ENCODE measurements at places on chromosomes 11 and 22. TPM values are rescaled to one million over a fixed set of nuclear protein-coding genes. Genes with fewer than 3 reads are reported as not detected.

DNA sequence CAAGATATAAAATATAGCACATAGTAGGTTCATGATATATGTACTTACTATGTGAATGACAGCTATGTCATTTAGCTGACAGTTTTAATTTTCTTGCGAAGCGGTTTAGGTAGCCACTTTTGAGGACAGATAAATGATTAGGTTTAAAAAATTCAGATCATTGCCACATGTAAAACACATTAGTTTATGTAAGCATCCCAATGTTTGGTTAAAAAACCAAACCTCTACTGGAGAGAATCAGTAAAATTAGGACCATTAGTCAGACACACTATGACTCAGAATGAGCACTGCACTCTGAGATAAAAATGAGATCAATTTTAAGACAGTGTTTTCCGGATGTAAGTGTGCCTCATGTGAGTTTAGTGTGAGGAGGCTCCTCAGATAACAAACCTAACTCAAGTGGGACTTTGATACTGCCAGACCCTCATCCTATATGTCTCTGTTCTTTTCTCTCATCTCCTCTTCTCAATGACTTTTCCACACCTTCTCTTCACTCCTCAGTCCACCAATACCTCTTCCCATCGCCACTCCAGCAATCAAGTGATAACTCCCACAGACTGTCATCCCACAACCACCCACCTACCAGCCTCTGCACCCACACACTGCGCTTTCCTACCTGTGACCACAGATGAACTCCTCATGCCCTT, 6.8 kb upstream of the OR2AT4 start:
- DNase-seq = no peak

DNA sequence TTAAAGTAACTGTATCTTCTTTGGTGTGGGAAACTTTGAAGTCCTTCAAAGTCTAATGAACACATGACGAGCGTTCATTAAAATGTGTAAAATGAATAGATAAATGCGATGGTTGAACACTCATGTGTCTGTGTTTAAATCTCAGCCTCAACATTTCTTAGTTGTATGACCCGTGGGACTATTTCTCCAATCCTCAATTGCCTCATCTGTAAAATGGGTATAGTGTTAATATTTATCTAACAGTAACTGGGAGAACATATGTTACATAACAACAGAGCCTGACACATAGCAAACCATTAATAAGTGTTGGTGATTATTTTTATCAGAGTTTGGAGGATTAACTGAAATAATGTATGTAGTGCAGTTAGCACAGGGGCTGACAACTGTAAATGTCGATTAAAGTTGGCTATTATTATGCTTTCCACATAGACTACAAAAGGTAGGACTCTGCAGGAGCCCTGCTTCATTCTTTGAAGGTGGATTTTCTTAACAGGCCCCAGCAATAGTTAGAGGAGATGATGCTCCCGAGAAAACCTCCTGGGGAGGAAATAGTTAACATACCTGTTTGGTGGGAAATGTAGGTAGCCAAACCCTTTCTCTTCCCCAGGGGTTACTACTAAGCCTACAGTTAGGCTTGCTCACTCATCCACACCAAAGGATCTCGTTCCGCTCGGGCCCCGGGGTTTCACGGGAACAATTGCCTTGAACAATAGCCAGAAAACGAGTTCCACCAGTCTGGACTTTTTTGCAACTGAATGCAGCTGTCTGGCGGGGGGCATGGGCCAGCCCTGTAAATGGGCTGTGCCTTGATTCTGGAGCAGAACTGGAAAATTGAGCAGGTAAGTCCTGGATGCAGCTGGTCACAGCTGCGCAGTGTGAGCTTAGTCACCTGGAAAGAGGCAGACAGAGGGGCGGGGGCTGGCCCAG, 133.4 kb downstream of the DBX1 start:
- peak; percentile 12 for DNase-seq

Gene DERL3
- total RNA-seq = 2.2 TPM

- peak; percentile 44 for DNase-seq
Measured at GRCh38 chr11:60985501-60985900, 14.0 kb downstream of the CD6 start.

DNA sequence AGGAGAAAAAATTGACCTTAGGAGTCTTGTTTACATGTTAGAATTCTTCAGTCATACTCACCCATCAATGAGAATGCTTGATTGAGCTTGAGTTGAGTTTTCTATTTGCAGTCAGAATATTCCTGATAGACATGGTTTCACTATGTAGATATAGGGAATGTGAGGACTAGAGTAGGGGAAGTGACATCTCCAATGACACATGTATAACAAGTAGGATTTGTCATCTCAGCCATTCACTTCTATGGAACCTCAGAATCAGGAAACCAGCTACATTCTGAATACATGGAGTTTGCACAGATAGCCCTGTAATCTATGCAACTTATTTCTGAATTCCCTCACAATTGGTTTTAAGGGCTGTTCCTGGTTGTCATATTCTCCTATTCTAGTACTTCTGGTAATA, 20.1 kb upstream of the OR9Q1 start:
- DNase-seq = no peak

- no peak for DNase-seq
Measured at GRCh38 chr11:120867988-120868387, 155.9 kb upstream of the TBCEL start.

- no peak for DNase-seq
Measured at GRCh38 chr11:119266517-119267255, 50.2 kb downstream of the MCAM start.

DNA sequence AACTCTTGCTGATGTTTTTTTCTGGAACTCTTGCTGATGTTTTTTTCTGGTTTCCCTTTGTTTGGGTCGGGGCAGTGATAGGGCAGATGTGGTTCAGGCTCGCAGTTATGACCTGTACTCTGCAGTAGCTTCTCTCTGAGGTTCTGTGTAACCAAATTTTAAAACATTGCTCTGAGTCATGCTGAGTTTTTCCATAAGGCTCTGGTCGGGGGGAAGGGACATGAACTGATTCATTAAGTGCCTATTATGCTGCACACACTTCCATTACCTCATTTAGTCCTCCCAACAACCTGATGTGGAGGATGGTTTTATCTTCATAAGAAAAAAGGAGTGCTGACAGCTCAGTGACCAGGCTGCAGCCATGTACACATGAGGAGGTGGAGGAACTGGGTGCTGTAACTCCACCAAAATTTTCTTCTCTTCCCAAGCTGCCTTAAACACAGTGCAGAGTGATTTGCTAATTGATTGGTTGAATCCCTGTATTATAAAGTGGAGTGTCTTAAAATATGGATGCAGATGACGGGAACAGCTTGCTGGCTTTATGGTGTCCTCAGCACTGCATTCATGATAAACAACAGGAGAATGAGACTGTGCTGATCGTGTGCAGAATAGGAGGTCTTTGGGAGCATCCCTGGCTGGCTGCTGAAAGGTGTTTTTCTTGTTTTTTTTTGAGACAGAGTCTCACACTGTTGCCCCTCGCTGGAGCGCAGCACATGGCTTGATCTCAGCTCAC, 19.1 kb downstream of the TNRC6B start:
- DNase-seq = no peak

DNA sequence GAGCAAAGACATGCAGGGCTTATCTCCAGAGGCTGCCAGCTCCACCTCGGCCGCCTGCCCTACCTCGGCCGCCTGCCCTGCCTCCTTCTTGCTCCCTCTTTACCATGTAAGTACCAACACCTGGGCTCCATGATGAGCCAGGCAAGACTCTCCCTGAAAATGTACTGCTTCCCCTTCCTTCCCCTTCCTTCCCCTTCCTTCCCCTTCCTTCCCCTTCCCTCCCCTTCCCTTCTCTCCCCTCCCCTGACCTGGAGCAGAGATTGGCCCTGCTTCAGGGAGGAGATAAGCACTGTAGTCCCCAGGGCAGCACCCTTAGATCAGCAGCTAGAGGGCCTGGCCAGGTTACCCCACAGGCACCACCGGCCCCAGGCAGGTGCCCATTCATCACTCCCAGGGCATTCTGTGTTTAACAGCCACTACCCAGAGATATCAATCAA, 25.4 kb upstream of the ADORA2A start:
- no peak for DNase-seq

GRCh38 chr11:134528453-134528852, 116.4 kb upstream of the B3GAT1 start:
- no peak for DNase-seq

- no peak for DNase-seq
Measured at GRCh38 chr11:77187111-77187750, 59.2 kb downstream of the MYO7A start.

Gene CNTF
- 1.3 TPM for total RNA-seq

- DNase-seq = peak; percentile 87
Measured at GRCh38 chr11:45354976-45355705, 69.0 kb upstream of the SYT13 start.

Gene MCAM
- 110 TPM for total RNA-seq

- no peak for DNase-seq
Measured at GRCh38 chr11:125995313-125995712, 49.5 kb downstream of the VSIG10L2 start.

DNA sequence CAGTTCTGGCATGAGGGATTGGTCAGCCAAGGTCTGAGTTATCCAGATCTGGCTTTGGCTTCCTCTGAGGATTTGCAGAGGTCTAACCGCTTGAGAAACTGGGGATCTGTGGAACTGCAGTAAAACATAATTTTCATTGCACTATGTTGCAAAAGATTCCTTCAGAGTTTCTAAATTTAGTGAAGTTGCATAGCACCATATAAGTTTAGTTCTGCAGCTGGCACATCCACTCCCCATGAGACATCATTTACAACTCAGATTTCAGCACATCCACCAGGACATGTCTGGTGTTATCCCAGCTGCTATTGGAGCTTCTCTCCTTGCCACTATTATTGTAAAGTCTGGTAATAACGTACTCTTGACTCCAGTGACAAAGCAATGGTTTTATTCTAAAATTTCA, 181.5 kb downstream of the CWF19L2 start:
- no peak for DNase-seq

Gene INPP5J
- 13.8 TPM for total RNA-seq

Gene SGSM1
- total RNA-seq = 8.0 TPM

- no peak for DNase-seq
Measured at GRCh38 chr11:124081483-124081882, 33.8 kb upstream of the VWA5A start.

GRCh38 chr22:37486224-37486845, at the start of gene MFNG:
Gene MFNG, minus strand, starts transcription at chr22:37486384. Its CDS starts 207 bp downstream, at chr22:37486177.
- peak; percentile 91 for DNase-seq

GRCh38 chr11:48036011-48036410, 55.7 kb downstream of the PTPRJ start:
- DNase-seq = peak; percentile 61

Gene LMO2
- 10.9 TPM for total RNA-seq

Gene KRTAP5-1
- not detected for total RNA-seq

Gene ZP1
- not detected for total RNA-seq

GRCh38 chr22:44335903-44336803, 23.4 kb upstream of the SHISAL1 start:
- no peak for DNase-seq

- no peak for DNase-seq
Measured at GRCh38 chr11:17778956-17779860, 44.6 kb downstream of the KCNC1 start.

DNA sequence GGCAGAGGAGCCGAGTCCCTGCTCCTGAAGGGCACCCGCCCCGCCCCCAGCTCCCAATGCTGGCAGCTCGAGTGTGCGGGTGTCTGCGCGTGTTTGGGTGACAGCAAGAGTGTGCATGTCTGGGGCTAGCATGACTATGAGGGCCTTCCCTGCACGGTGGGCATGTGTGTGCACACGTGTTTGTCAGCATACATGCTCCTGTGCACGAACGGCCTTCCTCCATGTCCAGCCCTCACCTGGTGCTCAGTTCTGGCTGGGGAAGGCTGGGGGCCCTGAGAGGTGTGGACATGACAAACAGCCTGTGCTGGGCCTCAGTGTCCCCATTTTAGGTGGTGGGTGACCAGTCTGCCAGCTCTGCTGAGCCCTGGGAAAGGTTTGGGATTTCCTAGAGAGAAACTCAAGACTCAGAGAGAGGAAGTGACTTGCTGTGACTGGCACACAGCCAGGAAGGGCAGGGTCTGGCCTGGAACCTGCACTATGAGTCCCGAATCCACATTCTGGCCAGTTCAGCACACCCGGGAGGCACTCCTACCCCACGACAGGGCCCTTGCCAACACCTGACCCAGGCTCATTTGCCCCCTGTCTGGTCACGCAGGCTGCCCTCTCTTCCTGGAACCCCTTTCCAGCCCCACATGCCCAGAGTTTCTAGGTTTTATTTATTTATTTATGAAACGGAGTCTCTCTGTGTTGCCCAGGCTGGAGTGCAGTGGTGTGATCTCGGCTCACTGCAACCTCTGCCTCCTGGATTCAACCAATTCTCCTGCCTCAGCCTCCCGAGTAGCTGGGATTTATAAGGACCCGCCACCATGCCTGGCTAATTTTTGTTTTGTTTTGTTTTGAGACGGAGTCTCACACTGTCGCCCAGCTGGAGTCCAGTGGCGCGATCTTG, 3.3 kb upstream of the SHISA8 start:
- DNase-seq = no peak

DNA sequence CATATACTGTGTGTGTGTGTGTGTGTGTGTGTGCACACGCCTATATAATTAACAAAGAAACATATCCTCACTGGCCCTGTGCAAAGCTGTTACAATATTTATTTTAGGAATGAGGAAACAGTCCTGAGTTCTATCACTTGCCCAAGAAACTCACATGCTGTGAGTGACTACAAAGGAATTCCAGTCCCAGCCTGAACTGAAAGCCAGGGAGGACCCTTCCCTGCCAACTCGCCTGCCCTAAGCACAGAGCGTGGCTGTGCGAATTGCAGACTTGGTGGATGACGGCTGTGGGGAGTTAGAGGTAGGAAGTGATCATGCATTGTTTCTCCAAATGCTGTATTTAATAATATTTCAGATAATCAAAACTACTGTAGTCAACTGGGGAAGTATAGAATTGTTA, 26.4 kb upstream of the CD5 start:
- peak; percentile 75 for DNase-seq

Gene TRIM29
- total RNA-seq = not detected

Gene RASL10A
- total RNA-seq = 1.3 TPM

DNA sequence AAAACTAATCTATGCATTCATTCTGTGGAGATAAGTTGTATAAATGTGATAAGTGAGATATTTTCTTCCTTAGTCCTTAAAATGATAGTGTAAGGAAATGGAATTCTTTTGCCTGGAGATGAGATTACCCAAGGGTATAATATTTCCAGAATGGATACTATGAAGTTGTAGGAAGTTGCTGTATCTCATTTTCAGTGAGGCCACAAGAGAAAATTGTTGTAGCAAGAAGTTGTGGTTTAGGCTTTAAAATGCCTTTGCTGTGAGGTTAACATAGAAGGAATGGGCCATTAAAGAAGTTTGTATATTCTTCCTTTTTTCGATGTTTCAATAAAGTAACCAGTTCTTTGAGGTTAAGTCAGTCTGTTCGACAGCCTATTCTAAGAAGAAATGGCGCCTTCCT, 50.7 kb upstream of the LIN7C start:
- no peak for DNase-seq

GRCh38 chr11:64058494-64058893, 22.8 kb downstream of the FLRT1 start:
- DNase-seq = peak; percentile 88

GRCh38 chr11:59012398-59013265, 73.3 kb downstream of the GLYATL1 start:
- DNase-seq = no peak

DNA sequence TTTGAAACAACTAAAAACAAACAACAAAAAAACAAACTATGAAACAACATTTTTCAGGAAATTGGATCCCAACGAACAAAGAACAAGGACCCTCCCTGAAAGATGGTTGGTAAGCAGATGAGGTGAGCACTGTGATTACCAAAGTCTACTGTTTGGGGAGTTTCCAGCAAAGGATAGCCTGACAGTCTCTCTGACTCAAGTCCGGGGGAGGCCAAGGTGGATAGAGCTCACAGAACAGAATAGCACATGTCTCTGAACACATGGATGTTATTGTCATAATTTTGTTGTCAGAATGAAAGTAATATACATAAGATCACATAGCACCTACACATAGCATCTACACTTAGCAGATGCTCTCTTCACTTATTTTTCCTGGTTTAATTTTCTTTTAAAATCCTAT, 501.3 kb upstream of the TENM4 start:
- DNase-seq = no peak

All from cardiac septum (tissue), 1 donor.